ENCODE measurements at places on chromosomes 5 and 9. TPM values are rescaled to one million over a fixed set of nuclear protein-coding genes. Genes with fewer than 3 reads are reported as not detected.

Gene IRX2
- polyA plus RNA-seq = 0.13 TPM

DNA sequence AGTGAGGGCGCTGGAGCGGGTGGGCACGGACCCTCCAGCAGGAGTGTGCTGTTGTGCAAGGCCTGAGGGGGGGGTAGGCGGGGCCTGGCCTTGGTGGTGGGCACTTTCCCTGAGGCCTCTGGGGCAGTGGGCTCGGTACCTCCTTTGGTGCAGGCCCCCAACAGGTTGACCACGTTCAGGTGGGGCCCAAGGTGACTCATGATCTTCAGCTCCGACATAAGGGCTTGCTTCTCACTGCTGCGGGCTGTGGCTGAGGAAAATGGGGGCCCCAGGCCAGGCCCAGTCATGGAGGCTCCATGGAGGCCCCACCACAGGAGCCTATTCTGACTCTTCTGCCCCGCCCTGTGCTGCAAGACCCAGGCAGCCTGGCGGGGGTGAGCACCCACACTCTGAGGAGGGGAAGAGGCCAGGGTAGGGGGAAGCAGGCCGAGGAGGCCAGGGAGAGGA, 31.5 kb downstream of the PDGFRB start:
- DNase-seq = no peak

DNA sequence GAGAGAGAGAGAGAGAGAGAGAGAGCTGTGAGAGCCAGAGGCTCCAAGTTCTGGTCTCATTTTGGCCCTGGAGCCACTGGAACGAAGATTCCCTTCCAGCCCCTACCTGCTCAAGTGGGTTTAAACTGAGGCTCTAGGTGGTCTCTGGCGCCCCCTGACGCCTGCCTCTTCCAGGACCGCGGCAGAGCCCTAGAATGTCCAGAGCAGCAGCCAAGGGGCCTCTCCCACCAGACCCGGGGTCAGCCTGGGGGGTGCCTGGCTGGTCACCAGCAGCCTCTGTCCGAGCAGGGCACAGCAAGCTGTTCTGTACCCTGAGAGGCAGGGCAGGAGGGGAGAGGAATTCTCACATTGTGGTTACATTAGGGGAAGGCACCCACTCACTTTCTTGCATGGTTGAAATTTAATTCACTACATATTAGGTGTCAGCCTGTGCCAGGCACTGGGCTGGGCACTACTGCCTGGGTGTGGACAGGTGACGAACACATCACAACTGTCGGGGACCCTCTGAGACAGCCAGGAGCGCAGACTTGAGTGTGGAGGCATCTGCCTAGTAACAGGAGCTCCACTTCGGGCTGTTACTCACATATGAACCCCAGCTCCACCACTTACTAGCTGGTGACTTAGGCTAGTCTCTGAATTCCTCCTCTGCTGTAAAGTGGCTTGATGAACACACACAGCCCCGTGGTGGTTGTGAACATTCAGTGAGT, 44.5 kb downstream of the AMBP start:
- no peak for DNase-seq

DNA sequence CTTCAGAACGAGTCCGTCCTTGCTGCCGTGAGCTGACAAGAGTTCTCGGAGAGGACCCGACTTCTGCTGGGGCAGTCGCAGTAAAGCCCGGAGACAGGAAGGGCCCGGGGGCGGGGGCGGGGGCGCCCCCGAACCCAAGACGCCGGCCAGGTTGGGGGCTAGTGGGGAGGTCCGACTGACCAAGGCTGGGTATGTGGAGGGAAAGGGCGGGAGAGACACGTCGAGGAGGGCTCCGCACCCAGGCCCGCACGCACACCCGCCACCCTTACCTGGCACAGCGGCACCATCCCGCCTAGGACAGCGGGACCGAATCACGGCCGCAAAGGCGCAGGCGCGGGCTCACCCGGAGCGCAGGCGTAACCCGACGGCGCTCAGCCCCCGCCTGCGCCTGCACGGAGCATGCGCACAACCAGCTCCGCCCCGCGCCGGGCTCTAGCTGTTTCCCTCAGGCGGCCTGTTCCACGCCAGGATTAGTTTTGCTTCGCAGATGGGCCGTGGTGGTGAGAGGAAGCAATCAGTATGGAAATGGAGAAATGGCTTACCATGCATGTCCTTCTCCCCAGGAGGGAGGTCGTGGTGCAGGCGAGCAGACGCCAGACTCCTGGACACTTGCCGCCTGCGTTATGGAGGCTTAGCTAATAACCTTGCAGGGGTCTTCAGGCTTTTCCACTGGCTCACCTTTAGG, at the start of gene MOCS2:
MOCS2 (minus strand) TSS at position 315 of the 685 bp plus-strand sequence. CDS start 2,583 bp downstream, outside the sequence.
- DNase-seq = peak; percentile 78

Gene ACTBL2
- polyA plus RNA-seq = not detected

DNA sequence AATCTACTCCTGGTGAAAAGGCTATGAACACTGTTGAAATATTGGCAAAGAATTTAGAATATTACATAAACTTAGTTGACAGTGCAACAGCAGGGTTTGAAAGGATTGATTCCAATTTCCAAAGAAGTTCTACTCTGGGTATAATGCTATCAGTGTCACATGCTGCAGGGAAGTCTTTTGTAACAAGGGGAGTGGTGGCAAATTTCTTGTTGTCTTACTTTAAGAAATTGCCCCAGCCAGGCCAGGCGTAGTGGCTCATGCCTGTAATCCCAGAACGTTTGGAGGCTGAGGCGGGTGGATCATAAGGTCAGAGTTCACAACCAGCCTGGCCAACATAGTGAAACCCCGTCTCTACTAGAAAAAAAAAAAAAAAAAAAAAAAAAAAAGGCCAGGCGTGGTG, 86.3 kb upstream of the OTULINL start:
- DNase-seq = no peak

Gene FOXE1
- polyA plus RNA-seq = not detected

Gene PCDHB10
- 3.6 TPM for polyA plus RNA-seq

DNA sequence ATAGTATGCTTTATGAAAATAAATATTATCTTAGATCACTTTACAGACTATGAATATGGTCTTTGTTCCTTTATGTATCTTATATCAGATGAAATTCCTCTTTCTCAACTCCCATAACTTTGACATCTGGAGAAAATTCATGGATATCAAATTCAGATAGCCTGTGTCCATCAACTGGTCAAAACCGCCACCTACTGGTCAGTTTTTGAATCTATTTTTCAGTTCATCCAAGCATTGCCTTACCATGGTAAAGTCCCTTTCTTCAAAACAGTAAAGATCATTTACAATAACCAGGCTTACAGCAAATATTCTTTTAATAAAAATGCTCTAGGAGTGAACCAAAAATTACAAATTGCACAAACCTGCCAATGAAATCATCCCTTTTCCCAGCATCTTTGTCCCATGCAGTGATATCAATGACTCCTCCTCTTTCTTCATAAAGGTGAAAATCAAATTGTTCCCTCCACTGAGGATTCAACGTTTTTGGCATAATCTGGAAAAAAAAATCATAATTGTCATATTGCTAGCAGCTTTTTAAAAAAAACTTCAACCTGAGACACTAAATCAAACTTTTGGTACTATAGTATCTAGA, 290.5 kb downstream of the SLF1 start:
- DNase-seq = no peak

Gene GRXCR2
- polyA plus RNA-seq = not detected

DNA sequence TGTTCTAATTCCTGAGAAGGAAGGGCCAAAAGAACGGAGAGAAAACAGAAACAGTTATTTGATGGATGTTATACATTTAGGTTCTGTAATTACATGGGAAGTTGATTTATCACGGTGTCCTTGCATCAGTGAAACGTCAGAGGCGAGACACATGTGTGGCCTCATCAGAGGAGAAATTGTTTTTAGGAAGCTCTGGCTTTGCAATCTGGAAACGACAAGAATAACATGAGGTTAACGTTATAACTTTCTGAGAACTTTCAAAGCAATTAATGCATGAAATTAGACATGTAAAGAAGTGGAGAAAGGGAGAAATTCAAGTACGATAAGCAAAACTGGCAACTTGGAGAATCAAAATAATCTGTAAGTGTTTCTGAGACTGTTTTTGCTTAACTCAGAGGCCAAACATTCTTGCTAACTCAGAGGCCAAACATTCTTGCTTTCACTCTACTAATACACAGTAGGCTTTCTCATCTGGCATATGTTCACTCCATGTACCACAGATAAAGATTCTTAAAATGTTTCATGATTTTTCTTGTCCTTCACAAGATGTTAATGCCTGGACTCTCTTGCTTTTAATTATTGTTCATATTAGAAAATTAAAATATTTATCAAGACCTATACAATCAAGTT, 933.0 kb downstream of the TLE4 start:
- no peak for DNase-seq

DNA sequence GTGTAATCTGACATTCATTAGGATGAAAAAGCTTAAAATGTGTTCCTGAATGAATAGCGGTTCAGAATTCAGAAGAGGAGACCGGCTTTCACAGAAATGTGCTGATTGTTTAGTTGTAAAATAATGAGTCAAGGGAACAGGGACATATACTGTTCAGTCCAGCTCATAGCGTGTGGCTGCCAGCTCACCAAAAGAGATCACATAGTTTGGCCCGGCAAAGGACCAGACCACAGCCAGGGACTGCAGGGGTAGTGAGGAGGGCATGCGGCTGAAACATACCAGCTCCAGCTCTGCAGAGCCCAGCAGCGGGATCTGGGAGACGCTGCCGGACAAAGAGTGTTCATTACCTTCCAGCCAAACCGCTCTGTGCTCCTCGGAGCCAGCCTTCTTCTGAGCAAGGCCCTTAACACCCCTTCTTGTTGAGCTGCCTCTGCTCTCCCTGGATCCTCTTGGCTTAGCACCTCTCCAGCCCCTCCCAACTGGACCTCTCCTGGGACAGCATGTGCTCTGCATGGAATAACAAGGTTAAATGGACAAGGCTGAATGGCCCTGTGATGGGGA, 116.8 kb upstream of the CNTLN start:
- DNase-seq = no peak

Gene BTNL8
- polyA plus RNA-seq = not detected

- no peak for DNase-seq
Observed at GRCh38 chr9:136460772-136461325, 21.2 kb upstream of the INPP5E start.

Gene MORN5
- not detected for polyA plus RNA-seq

- DNase-seq = peak; percentile 17
Observed at GRCh38 chr5:73856997-73857396, 231.0 kb downstream of the ARHGEF28 start.

DNA sequence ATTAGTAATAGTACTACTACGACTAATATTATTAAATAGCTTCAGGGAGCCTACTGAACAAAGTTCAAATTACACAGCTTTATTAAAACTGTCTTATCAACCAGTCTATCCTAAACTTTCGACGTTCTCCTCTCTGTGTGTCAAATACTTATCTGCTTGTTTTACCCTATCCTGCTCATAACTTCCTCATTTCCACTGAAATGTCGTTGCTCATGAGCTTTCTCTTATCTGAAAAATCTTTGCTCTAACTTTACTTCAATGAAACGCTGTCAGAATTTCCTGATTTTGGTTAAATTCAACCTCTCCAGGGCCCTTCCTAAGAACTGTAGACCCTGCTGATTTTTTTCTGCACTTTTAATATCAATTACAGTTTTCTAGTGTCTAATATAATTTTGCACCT, 1431.0 kb upstream of the WWC1 start:
- no peak for DNase-seq

GRCh38 chr9:88641456-88642240, 106.7 kb downstream of the NXNL2 start:
- no peak for DNase-seq

DNA sequence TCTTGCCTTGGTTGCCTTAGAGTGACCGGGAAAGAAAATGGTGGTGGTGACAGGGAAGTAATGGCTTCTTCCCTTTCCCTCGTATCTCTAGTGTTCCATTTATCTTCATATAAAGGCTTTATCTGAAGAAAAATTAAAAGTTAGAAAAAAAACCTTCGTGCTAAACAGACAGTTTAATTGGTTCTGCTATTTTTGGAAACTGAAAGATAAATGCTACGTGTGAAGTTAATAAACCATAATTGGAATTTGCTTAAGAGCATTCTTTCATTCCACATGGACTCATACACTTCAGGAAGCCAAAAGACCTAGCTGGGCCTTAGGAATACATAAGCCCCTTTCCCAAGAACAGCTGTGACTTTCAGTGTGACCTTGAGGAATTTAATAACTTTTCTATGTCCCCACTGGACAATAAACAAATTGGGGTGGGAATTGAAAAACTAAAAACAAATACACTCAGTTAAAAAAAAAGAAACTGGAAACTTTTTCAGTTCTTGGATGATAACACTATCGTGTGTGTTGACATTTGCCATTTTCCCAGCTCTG, 818.8 kb upstream of the WWC1 start:
- peak; percentile 22 for DNase-seq

Gene FNIP1
- 13.8 TPM for polyA plus RNA-seq

- no peak for DNase-seq
Observed at GRCh38 chr5:96808541-96808828, 740 bp upstream of the ERAP1 start.

DNA sequence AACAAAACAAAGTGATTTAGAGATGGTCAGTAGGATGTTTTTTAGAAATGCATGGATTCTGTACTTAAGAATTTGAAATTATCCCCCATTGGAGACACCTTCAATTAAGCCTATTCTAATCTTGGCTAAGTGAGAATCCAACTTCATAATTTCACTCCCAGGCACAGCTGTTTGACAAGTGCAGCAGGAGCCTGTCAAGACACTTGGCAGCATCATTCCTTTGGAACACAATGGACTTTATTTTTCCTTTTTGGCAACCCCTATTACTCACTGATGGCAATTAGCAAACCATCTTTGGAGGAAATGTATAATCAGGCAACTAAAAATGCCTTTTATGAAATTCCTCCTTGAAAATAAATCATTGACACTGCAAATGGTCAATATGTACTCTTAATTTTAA, 194.7 kb downstream of the GLIS3 start:
- no peak for DNase-seq

- no peak for DNase-seq
Observed at GRCh38 chr5:111834926-111835599, 78.1 kb upstream of the NREP start.

DNA sequence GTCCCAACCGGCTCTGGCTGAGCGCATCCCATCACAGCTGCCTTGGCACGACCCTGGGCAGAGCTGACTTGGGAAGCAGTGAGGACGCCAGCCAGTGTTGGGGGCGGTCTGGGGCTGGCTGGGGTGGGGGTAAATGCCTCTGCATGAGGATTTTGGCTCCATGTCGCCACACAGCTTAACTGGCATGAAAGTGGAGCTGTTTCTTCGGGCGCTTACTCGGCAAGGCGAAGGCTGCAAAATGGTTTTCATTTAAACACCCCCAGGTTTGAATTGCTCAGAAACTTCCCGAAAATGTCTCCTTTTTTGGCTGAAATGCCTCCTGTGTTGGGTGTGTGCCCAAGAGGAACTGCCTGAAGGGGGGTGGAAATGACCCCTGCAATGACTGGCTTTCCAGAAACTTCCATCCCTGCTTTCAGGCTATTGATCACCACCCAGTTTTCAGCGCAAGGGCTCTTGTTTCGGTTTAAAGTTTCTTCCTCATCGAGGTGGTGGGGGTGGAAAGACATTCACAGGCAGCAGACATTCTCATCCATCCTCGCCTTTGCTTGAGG, 38.3 kb downstream of the PTGES start:
- no peak for DNase-seq

Gene OR1J2
- polyA plus RNA-seq = not detected
